ENCODE measurements at places on chromosomes 5 and 9.

GRCh38 chr9:116580853-116581252 lies 106.3 kb upstream of the TRIM32 start:
- no peak for DNase-seq

DNA sequence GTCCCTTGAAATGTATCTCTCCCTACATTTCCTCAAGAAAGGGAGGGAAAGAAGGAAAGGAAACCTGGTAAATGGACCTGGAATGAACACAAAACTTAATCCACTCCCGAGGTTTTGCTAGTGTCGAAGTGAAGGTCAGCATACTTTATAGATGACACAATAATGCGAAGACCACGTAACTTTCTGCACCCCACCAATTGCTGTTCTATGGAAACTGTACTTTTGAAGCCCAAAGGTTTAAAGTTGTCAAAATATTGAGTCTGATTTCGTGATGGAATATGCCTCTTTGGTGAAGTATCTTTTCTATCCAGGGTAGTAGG lies 103.7 kb downstream of the SNCAIP start:
- no peak for DNase-seq

GRCh38 chr9:24144796-24145195 lies 318.8 kb upstream of the ELAVL2 start:
- DNase-seq: no peak

GRCh38 chr9:109442716-109443115 lies 55.4 kb downstream of the PTPN3 start:
- DNase-seq: no peak

GRCh38 chr5:52814352-52815148 lies 26.8 kb downstream of the ITGA1 start:
- DNase-seq: no peak

GRCh38 chr5:107959573-107960279 lies 289.0 kb upstream of the EFNA5 start:
- DNase-seq: no peak

- no peak for DNase-seq
Measured at GRCh38 chr9:126112135-126112720, 214.4 kb upstream of the MVB12B start.

GRCh38 chr9:70315389-70315788 lies 56.6 kb downstream of the SMC5 start:
- no peak for DNase-seq

- DNase-seq: no peak
Measured at GRCh38 chr9:135975834-135976233, 14.7 kb upstream of the UBAC1 start.

DNA sequence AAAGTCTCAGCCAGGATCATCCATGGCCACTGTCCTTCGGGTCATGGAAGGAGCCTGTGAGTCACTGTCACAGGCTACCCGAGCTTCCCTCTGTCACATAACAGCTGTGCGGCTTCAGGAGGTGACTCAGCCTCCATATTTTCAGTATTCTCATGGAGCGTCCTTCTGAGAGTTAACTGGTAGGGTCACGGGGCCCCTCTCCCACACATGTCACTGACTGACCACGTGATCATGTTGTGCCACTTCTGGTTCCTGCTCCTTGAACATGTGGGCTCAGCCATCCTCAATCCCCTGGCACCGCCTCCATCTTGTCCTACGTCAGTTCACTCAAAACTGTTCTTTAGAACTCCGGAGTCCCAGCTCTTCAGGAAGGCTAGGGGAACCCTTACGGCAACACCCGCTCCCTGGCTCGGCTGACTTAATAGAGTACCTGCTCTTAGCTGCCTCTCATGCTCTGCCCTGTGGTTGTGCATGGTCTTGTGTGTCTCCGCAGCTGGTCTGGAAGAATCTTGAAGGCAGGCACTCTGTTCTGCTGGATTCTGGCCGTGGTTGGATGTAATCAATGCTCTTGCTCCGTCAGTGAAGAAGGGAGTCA lies 182.8 kb downstream of the ICE1 start:
- DNase-seq: no peak

GRCh38 chr5:123651234-123651633 lies 139.3 kb downstream of the CSNK1G3 start:
- DNase-seq: no peak
